BE2C (cell line): ENCODE measurements at places on chromosomes 12 and 14.

- no peak for DNase-seq
Observed at GRCh38 chr12:6919588-6919987, 5.2 kb downstream of the ENO2 start.

- DNase-seq = no peak
Observed at GRCh38 chr12:78315028-78315427, 484.3 kb downstream of the NAV3 start.

GRCh38 chr12:28145216-28145615 is 45.0 kb upstream of the CCDC91 start:
- no peak for DNase-seq

DNA sequence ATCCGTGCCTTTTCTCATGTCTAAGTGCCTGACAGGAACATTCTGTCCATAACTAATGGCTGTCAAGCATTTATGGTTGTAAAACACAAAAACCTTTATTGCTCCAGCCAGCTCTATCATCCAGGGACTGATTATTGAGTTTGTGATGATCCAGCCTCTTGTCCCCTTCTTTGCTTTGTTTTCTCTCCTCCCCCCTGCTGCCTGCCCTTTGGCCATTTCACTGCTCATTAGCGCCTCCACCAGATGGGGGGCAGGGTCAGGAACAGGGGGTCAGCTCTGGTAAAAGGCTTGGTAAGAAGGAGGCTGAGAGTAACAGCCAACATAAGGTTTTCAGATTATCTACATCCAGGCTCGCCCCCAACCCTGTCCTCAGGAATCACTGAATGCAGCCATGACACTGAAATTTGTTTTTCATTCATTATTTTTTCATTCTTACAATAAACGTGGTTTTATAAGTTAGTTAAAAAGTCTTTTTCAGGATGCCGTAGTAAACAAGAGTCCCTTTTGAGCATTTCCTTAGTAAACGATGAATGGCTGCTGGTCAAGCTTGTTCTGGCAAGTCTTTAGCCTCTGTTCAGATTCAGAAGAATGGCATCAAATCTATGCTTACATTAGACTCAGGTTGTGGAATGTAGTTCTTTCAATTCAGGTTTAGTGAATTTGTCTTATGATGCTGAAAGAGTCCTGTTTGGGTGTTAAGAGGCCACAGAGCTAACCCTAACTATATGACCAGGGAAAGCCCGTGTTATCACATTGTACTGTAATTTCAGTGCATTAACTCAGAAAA is 21.7 kb downstream of the HMGA2 start:
- no peak for DNase-seq

GRCh38 chr12:128180166-128180565 is 86.8 kb upstream of the TMEM132C start:
- DNase-seq = no peak

DNA sequence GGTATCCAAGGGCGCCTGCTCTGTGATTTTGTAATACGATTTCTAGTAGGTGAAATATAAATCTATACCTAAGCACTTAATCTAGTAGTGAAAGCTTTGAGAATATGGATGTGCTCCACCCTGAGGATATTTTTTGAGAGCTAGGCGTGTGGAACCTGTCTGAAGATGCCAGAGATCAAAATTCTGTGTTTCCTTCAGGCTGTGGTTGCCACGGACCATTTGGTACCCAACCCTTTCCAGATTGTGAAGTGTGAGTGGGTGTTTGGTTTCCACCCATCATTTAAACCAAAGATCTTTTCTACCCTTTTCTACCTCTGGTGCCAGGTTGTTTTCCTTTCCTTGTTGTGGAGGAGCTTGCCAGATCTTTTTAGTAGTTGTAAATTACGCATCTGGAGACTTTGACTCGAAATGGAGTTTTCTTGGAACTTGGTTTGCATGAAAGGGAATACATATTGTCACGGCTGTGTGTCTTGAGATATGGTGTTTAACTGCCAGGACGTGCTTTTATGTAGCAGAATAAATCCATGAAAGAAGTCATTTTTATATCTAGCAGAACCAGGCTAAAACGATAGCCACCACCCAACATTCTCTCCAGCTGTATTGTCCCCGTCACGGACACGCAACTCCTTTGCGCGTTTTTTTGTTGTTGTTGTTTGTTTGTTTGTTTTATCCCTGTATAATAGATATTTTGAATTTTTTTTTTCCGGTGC is 2.2 kb downstream of the LRFN5 start:
- DNase-seq = no peak

- no peak for DNase-seq
Observed at GRCh38 chr12:115657081-115658013, 620.1 kb downstream of the MED13L start.

GRCh38 chr12:69442894-69443293 is 27.3 kb upstream of the FRS2 start:
- DNase-seq = no peak

DNA sequence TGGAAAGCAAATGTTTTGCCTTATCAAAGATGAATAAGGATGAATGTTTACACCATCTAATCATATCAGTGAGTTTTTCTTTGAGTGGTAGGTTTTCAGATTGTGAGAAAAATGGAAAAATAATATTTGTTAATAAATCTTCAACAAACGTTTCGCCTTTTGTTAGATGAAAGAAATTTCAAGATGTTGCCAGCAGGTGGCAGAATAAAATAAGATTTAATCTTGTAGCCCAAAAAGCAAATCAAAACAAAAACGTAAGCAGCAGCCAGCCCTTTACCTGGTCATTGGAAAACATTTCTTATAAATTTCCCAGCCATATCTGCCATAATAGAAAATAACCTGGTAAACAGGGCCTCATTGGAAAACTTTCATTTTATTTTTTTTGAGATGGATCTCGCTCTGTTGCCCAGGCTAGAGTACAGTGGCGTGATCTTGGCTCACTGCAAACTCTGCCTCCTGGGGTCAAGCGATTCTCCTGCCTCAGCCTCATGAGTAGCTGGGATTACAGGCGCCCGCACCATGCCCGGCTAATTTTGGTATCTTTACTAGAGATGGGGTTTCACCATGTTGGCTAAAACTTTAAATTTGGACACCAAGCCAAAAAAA is 15.4 kb upstream of the TMEM120B start:
- DNase-seq = peak; percentile 31

DNA sequence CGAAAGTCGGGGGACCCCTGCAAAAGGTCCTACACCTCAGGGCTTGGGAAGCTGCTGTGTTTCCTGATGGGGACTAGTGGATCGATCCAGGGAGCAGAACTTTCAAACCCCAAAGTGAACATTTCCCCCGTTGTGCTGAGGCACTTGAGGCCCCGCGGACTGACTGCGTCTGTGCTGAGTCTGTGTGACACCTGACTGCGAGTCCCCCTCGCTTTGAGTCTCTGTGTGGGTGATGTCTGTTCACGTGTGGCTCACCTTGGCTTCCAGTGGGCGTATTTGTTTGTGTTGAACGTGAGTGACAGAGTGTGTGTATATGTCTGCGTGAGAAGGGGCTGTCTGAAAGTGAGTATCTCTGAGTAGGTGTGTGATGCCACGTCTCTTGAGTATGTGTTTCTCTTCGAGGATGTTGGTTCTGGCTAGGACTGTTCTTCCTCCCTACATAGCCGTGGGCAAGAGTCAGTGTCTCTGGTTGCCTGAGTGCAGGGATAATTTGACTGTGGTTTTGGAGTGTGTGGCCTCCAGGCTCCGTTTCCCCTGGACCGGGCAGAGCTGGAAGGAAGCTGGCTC is 1.3 kb downstream of the TEAD4 start:
- DNase-seq = no peak

DNA sequence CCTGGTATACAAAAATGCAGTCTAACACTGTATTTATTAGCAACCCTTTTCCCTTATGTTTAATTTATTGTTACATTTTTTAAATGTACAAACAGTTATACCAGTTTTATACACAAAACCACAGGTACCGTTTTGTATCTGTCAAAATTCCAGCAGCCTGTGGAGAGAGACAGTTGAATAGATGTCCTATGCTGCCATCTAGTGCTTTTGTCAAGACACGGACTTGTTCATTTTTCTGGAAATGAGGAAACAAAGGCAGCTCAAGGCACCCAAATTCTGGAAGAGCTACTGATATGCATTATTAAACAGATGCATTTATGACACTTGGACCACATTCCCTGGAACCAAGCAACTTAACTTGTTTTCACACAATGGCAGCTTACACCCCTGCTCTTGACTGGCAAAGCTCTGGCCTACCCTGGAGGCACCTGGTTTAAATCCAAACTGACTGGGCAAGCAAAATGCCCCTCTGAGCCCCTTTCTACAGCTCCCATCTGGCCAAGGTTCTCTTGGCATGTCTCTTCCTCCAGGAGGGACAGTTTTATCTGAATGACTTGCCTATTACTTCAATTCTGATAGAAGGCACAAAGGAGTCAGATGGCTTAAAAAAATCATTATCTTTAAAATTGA is 286.9 kb upstream of the PRKD1 start:
- peak; percentile 8 for DNase-seq

- DNase-seq = no peak
Observed at GRCh38 chr12:130879781-130880389, 8.0 kb downstream of the RAN start.

DNA sequence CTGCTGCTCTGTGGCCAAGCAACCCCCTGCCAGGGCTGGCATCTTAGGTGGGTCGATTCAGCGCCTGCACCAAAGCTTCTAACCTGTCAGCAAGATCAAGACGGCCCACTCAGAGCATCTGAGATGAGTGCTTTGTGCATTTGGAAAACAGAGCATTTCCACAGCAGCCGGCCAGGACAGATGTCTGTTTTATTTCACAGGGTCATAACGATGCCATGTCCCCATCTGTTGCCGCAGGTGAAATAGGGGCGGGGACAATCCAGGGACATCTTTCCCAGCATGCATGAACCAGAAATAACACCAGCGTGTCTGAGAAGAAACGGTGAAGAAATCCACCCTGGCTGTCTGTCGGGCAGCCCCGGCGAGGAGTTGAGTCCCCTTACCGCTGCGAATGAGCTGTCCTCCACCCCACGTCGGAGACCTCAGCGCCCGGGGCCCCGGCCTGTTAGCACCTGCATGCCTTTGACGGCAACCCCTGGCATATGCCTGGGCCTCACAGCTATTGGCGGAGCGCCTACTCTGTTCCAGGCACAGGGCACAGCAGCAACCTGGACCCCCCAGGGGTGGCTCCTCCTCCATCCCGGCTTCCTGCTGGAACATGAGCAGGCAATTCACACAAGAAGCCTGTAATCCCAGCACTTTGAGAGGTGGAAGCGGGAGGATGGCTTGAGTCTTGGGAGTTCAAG is 30.6 kb upstream of the ULK1 start:
- DNase-seq = peak; percentile 75

DNA sequence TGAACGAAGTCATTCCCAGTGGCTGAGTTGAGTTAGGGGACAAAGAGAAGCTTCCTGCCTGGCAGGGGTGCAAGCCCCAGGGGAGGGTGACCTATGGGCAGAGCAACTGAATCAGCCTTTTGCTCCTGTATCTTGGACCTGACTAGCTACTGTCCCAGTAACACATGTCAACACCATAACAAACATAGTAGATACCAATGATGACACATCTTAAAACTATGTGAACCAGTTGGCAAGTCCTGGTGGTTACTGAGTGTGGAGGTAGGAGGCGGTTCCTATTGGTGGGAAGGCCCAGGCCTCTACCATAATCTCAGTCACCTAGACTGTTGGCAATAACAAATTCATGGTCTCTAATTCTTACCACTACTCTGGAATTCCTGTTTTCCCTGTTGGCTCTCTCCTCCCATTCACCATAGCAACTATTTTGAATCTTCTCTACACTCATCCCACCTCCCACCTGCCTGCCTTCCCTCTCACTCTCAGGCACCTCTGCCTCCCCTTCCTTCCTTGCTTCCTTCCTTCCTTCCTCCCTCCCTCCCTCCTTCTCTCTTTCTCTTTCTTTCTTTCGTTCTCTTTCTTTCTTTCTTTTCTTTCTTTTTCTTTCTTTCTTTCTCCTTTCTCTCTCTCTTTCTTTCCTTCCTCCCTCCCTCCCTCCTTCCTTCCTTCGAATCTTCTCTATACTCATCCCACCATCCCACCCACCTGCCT is 8.1 kb upstream of the P2RX7 start:
- no peak for DNase-seq

GRCh38 chr14:96104469-96105057 is 65.4 kb downstream of the C14orf132 start:
- DNase-seq = no peak

DNA sequence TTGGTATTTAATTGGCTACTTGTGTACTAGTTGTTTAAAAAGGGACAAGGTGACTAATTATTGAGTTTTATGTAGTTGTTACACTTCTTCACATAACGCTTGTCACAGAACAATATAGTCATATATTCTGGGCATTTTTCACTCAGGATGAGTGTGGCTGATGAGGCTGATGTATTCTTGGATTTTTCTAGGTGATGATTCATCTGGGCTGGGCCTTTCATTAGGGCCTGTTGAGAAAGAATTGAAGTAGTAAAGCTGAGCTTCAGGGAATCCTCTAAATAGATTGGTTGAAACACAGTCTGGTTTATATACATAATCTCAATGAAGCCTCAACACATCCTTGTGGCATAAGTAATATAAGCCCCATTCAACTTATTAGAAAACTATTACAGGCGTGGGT is 445.7 kb downstream of the DAD1 start:
- no peak for DNase-seq

- no peak for DNase-seq
Observed at GRCh38 chr12:2453076-2453760, 341.6 kb upstream of the FKBP4 start.

DNA sequence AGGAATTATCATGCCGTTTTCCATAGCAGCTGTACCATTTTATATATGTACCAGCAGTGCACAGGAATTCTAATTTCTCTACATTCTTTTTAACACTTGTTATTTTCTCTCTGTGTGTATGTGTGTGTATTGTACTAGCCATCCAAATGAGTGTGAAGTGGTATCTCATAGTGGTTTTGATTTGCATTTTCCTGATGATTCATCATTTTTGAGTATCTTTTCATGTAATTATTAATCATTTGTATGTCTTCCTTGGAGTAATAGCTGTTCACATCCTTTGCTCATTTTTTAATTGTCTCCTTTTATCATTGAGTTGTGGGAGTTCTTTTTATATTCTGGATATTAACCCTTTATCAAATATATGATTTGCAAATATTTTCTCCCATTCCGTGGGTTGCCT is 95.6 kb upstream of the MANSC4 start:
- DNase-seq = no peak

GRCh38 chr14:72416892-72417291 is 477.0 kb downstream of the DPF3 start:
- peak; percentile 39 for DNase-seq

DNA sequence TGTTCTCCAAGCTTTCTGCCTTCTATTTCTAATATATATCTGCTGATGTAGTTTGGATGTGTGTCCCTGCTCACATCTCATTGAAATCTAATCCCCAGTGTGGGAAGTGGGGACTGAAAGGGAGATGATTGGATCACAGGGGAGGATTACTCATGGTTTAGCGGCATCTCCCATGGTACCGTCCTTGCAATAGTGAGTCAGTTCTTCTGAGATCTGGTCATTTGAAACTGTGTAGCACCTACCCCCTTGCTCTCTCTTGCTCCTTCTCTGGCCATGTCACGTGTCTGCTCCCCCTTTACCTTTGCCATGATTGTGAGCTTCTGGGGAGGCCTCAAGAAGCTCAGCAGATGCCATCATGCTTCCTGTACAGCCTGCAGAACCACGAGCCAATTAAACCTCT is 26.2 kb upstream of the ALX1 start:
- DNase-seq = no peak
